ENCODE measurements at places on chromosomes 2 and 18.

GRCh38 chr2:218282173-218282991, 9.9 kb downstream of the TMBIM1 start:
- no peak overlapping the region for H3K4me3 ChIP-seq
- H3K27me3 ChIP-seq: no peaks in the 10 kb centered on the region
- DNase-seq: no peak
- H3K4me1 ChIP-seq: peaks cover 38% of the 10 kb centered on the region
- H3K27ac ChIP-seq: no peak overlapping the region

GRCh38 chr2:237532160-237532559, 34.2 kb upstream of the PRLH start:
- DNase-seq: no peak
- H3K36me3 ChIP-seq: no peaks in the 10 kb centered on the region
- H3K27ac ChIP-seq: no peak overlapping the region
- H3K4me1 ChIP-seq: no peaks in the 10 kb centered on the region
- no peak overlapping the region for H3K4me3 ChIP-seq

DNA sequence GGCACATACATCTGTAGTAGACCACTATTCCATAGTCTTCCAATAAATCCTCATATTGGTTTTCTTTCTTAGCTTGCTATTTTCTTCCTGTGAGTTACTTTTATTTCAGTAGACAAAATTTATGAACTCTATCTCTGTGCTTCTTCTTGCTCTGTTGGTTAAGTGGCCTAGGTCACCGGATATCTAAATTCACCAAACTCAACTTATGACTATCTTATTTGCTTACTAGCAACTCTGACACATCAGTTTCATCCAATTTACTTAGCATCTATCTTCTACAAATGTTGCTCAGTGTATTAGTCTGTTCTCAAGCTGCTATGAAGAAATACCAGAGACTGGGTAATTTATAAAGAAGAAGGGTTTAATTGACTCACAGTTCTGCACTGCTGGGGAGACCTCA, 432.5 kb upstream of the FSIP2 start:
- H3K27ac ChIP-seq: no peak overlapping the region
- H3K4me3 ChIP-seq: no peak overlapping the region
- H3K27me3 ChIP-seq: no peaks in the 10 kb centered on the region
- H3K4me1 ChIP-seq: no peaks in the 10 kb centered on the region
- no peak for DNase-seq

GRCh38 chr2:230777721-230778120, 65.1 kb downstream of the CAB39 start:
- no peaks in the 10 kb centered on the region for H3K27me3 ChIP-seq
- H3K4me3 ChIP-seq: no peak overlapping the region
- H3K27ac ChIP-seq: no peak overlapping the region
- DNase-seq: no peak
- peaks cover 17% of the 10 kb centered on the region for H3K36me3 ChIP-seq

GRCh38 chr2:203673933-203674332, 32.5 kb upstream of the CD28 start:
- no peaks in the 10 kb centered on the region for H3K4me1 ChIP-seq
- H3K4me3 ChIP-seq: no peak overlapping the region
- H3K27me3 ChIP-seq: no peaks in the 10 kb centered on the region
- DNase-seq: no peak

GRCh38 chr2:173247156-173247555, 107.5 kb upstream of the CDCA7 start:
- H3K36me3 ChIP-seq: no peaks in the 10 kb centered on the region
- H3K27me3 ChIP-seq: no peaks in the 10 kb centered on the region
- no peak for DNase-seq
- H3K27ac ChIP-seq: no peak overlapping the region

- DNase-seq: peak; percentile 73
- peaks cover 2% of the 10 kb centered on the region for H3K27me3 ChIP-seq
- no peaks in the 10 kb centered on the region for H3K36me3 ChIP-seq
- H3K4me1 ChIP-seq: peaks cover 15% of the 10 kb centered on the region
- H3K4me3 ChIP-seq: no peak overlapping the region
- no peak overlapping the region for H3K27ac ChIP-seq
Observed at GRCh38 chr2:205937211-205937610, 148.8 kb downstream of the INO80D start.

GRCh38 chr2:66649006-66649405, 214.1 kb downstream of the MEIS1 start:
- no peak for DNase-seq
- no peak overlapping the region for H3K4me3 ChIP-seq
- no peaks in the 10 kb centered on the region for H3K4me1 ChIP-seq
- H3K27ac ChIP-seq: no peak overlapping the region
- no peaks in the 10 kb centered on the region for H3K36me3 ChIP-seq
- no peaks in the 10 kb centered on the region for H3K27me3 ChIP-seq

- DNase-seq: no peak
- H3K27me3 ChIP-seq: no peaks in the 10 kb centered on the region
- no peaks in the 10 kb centered on the region for H3K36me3 ChIP-seq
- H3K4me1 ChIP-seq: no peaks in the 10 kb centered on the region
- H3K27ac ChIP-seq: no peak overlapping the region
Observed at GRCh38 chr2:208541461-208541988, 134.9 kb downstream of the PTH2R start.

- H3K4me1 ChIP-seq: no peaks in the 10 kb centered on the region
- no peak overlapping the region for H3K4me3 ChIP-seq
- no peak for DNase-seq
- H3K27me3 ChIP-seq: no peaks in the 10 kb centered on the region
- H3K36me3 ChIP-seq: no peaks in the 10 kb centered on the region
- no peak overlapping the region for H3K27ac ChIP-seq
Observed at GRCh38 chr2:43714164-43714563, 37.9 kb upstream of the C1GALT1C1L start.

- H3K36me3 ChIP-seq: no peaks in the 10 kb centered on the region
- H3K27ac ChIP-seq: no peak overlapping the region
- H3K4me1 ChIP-seq: peaks cover 3% of the 10 kb centered on the region
- H3K4me3 ChIP-seq: no peak overlapping the region
- no peak for DNase-seq
- H3K27me3 ChIP-seq: peaks cover 6% of the 10 kb centered on the region
Observed at GRCh38 chr2:85822766-85823165, 66.0 kb downstream of the ST3GAL5 start.

GRCh38 chr2:209977386-209978239, 24.8 kb upstream of the RPE start:
- peak; percentile 39 for DNase-seq
- no peaks in the 10 kb centered on the region for H3K36me3 ChIP-seq
- no peak overlapping the region for H3K27ac ChIP-seq

DNA sequence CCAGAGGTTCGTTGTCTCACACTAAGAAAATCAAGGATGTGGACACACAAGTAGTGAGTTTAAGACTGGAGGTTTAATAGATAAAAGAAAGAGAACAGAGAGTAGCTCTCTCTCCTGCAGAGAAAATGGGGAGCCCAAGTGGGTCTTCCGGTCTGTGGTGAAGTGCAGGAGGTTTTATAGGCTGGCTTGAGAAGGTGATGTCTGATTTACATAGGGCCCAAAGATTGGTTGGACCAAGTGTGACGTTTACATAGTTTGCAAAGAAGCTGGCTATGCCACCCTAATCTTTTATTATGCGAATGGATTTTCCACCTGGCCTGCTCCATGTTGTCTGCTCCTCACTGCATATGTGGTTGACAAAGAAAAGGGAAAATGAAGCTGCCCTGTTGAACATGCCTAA, 430.4 kb upstream of the TRIB2 start:
- H3K27me3 ChIP-seq: no peaks in the 10 kb centered on the region
- no peak for DNase-seq
- H3K4me3 ChIP-seq: no peak overlapping the region
- no peaks in the 10 kb centered on the region for H3K36me3 ChIP-seq

DNA sequence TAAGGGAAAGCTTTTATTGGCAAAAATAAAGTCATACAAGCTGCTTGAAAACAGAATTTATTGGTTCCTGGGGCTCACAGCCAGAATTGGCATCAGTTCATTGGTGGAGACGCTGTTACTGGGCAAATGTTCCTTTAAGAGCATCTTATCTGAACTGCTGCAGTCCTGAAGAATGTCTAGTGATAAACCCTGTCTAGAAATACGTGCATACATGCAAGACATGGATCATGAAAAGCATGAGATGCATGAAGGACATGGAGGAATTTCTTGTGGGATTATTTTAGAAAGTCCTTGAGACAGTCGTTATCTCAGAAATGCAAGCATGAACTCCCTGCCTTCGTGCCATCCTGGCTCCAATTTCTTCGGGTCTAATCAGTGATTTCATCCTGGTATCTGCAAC, 32.5 kb upstream of the FHOD3 start:
- no peak overlapping the region for H3K4me3 ChIP-seq
- no peak for DNase-seq
- peaks cover 23% of the 10 kb centered on the region for H3K36me3 ChIP-seq
- no peak overlapping the region for H3K27ac ChIP-seq
- H3K4me1 ChIP-seq: no peaks in the 10 kb centered on the region

- H3K4me1 ChIP-seq: no peaks in the 10 kb centered on the region
- no peaks in the 10 kb centered on the region for H3K27me3 ChIP-seq
- no peak overlapping the region for H3K4me3 ChIP-seq
- no peaks in the 10 kb centered on the region for H3K36me3 ChIP-seq
- DNase-seq: no peak
- no peak overlapping the region for H3K27ac ChIP-seq
Observed at GRCh38 chr2:204720874-204721273, 175.6 kb downstream of the PARD3B start.

DNA sequence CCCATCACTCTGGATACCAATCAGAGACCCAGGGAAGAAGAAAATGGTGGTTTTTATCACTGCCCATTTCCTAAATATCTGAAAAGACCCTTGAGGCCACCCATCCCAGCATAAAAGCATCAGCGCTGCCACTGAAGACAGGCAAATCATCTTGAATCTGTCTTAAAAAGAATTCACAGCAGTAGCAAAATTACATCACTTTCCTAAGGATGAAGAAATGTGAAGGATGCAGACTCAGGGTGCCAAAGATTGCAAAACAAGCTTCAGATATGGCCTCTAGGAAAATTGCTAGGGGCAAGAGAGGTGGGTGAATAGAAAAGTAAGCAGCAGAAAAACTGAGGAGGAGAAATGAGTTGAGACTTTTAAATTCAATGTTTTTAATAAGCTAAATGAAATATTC, 70.0 kb downstream of the SLC25A12 start:
- no peak for DNase-seq
- no peaks in the 10 kb centered on the region for H3K27me3 ChIP-seq
- no peaks in the 10 kb centered on the region for H3K36me3 ChIP-seq
- no peak overlapping the region for H3K4me3 ChIP-seq

DNA sequence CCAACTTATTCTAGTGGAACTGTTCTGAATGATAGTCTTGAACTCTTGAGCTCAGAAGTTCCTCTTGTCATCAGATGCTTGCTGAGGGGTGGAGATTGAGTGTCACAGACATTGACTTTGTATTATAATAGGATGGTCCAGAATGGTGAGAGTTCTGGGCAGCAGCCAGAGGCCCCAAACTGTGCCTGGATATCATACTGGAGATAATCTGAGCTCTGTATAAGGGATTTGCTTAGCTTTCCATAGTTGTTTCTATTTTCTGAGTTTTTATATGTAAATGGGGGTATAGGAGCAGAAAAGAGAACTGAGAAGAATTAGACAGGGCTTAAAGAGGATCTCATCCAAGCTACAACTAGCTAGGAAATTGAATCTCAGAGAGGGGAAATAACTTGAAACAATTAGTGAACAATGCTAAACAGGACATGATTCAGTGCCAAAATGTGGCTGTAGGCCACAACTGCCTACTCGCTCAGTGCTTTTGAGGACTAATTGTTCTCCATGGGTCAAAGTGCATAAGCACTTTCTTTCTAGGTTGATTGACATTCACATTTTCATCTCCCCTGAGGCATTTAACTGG, 10.1 kb upstream of the LCLAT1 start:
- no peaks in the 10 kb centered on the region for H3K27me3 ChIP-seq
- no peak overlapping the region for H3K27ac ChIP-seq

GRCh38 chr18:58229162-58229561, 185.1 kb downstream of the NEDD4L start:
- H3K27ac ChIP-seq: no peak overlapping the region
- no peak for DNase-seq
- H3K36me3 ChIP-seq: peaks cover 13% of the 10 kb centered on the region
- H3K4me3 ChIP-seq: no peak overlapping the region
- peaks cover 97% of the 10 kb centered on the region for H3K4me1 ChIP-seq
- no peaks in the 10 kb centered on the region for H3K27me3 ChIP-seq

GRCh38 chr2:79862756-79863155, 349.9 kb downstream of the CTNNA2 start:
- H3K36me3 ChIP-seq: no peaks in the 10 kb centered on the region
- no peak overlapping the region for H3K4me3 ChIP-seq
- H3K27ac ChIP-seq: no peak overlapping the region
- H3K4me1 ChIP-seq: no peaks in the 10 kb centered on the region
- no peak for DNase-seq
- H3K27me3 ChIP-seq: no peaks in the 10 kb centered on the region

GRCh38 chr2:65580824-65581223, 148.4 kb upstream of the SPRED2 start:
- no peak for DNase-seq
- peaks cover 19% of the 10 kb centered on the region for H3K4me1 ChIP-seq
- H3K36me3 ChIP-seq: no peaks in the 10 kb centered on the region
- no peak overlapping the region for H3K27ac ChIP-seq
- no peak overlapping the region for H3K4me3 ChIP-seq
- no peaks in the 10 kb centered on the region for H3K27me3 ChIP-seq

DNA sequence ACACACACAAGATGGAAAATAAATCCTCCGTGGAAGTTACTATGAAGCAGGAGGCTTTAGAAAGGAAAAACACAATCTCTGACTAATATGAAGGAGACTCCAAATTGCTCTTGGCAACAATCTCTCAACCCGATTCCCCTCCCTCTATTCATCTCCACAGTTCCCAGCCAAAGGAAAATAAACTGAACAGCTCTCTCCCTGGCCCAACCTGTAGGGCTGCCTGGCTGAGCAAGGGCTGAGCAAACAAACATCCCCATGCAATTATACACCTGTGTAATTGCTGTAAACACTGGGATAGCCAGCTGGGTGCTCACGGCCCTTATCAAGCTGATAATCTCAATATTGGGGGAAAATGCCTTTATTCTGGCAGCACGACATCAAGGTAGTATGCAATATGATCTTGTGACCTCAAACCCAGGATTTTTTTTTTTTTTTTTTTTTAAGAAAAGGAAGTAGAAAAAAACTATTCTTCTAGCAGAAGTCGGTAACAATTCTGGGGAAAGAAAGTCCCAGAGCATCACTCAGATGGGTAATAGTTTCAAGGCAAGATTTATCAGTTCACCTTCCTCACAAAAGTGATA, 203.3 kb upstream of the SMAD2 start:
- H3K27me3 ChIP-seq: peaks cover 43% of the 10 kb centered on the region
- no peaks in the 10 kb centered on the region for H3K36me3 ChIP-seq
- H3K27ac ChIP-seq: no peak overlapping the region
- no peak for DNase-seq

DNA sequence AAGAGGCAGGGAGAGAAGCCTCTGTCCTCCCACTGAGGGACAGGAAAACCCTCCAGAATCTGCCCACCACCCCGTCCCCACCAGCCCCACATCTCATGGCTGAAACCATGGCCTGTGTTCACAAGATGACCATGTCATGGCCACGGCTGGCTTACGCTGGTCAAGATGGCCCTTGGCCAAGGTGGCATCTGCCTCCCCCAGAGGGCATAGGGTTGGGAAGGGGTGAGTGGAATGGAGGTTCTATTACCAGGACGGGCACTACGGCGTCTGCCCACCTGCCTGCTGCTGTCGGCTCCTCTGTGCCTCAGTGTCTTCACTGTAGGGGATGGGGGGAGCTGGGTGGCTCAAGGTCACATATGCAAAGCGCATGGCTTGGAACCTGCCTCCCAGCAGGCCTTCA, 19.8 kb downstream of the ODC1 start:
- H3K36me3 ChIP-seq: peaks cover 11% of the 10 kb centered on the region
- H3K27me3 ChIP-seq: peaks cover 19% of the 10 kb centered on the region
- H3K27ac ChIP-seq: no peak overlapping the region
- peaks cover 14% of the 10 kb centered on the region for H3K4me1 ChIP-seq

- no peaks in the 10 kb centered on the region for H3K36me3 ChIP-seq
- no peak for DNase-seq
- H3K27me3 ChIP-seq: no peaks in the 10 kb centered on the region
- H3K4me1 ChIP-seq: no peaks in the 10 kb centered on the region
- no peak overlapping the region for H3K27ac ChIP-seq
Observed at GRCh38 chr2:179449010-179449409, 184.4 kb upstream of the SESTD1 start.
